Smooth muscle cell of bladder (primary cell): ENCODE measurements at places on chromosomes 7 and 10. TPM values are rescaled to one million over a fixed set of nuclear protein-coding genes. Genes with fewer than 3 reads are reported as not detected.

The GET4 gene
- 16.1 and 19.7 TPM in 2 replicates for total RNA-seq

The TACC2 gene
- 2.3 and 2.7 TPM in 2 replicates for total RNA-seq

The GRID1 gene
- under 0.01 and 0.09 TPM in 2 replicates for total RNA-seq

The SPDYE18 gene
- total RNA-seq, result 0.09 and 0.14 TPM in 2 replicates

The CPA5 gene
- not detected in 2 replicates for total RNA-seq

The GIMAP6 gene
- 0.14 and 0.18 TPM in 2 replicates for total RNA-seq
